Omental fat pad (tissue), 4 donors: ENCODE measurements at places on chromosomes 6 and 20. TPM values are rescaled to one million over a fixed set of nuclear protein-coding genes. Genes with fewer than 3 reads are reported as not detected.

Gene LGSN
- total RNA-seq = not detected

Gene RBCK1
- 88.1 TPM for total RNA-seq

Gene MAP7
- 4.3 TPM for total RNA-seq

Gene OR2H1
- total RNA-seq = not detected

Gene OR2B6
- total RNA-seq = not detected

Gene RNF146
- 96.8 TPM for total RNA-seq

Gene SPDEF
- not detected for total RNA-seq

Gene BEND6
- total RNA-seq = not detected

Gene NMBR
- total RNA-seq = not detected

Gene SEL1L2
- total RNA-seq = not detected
